ENCODE measurements at places on chromosomes 13 and 19. TPM values are rescaled to one million over a fixed set of nuclear protein-coding genes. Genes with fewer than 3 reads are reported as not detected.
A peak's percentile ranks its signal among the peaks of the same experiment; 100 is the strongest.

- DNase-seq, result no peak
Observed at GRCh38 chr19:40322951-40323615, 25.1 kb downstream of the C19orf47 start.

Gene OR7C1
- total RNA-seq, result not detected

Gene A1BG
- 1,433 TPM for total RNA-seq

DNA sequence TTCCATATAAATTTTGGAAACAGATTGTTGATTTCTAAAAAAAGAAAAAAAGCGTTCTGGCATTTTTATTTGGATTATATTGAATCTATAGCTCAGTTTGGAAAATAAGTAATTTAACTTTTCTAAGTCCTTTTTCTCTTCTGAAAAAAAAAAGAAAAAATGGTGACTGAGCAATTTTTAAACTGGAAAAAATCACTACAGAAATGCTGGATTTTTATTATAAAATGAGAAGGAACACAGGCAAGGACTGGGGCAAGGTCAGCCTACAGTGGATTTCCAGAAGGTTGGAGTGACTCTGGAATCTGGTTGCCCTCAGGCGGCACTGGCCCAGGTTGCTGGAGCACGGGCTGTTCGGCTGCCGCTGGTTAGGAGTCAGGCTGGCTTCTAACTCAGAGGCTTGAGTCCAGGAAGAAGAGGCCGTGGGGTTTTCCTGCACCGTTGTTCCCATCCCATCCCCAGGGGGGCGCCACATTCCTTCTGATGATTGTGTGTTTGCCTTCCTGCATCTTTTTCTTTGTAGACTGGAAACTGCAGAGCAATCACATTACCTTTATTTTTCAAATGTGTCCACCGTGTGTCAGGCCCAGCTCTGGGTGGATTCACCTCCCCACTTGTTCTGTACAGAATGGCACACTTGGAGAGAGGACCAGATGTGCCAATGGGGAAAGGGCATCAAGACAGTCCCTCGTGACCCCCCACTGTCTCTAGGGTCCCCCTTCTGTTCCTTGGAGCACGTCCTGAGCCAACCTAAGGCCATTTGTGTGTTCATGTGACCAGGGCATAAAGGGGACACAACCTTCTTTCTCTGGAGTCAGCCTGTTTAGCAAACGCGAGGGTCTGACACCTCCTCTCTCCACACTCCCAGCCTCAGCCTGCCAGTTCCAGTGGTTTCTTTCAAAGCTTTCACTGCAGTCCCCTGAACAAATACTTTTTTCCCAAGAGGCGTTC lies 44.5 kb upstream of the GTF3A start:
- DNase-seq, result peak; percentile 86

- DNase-seq, result no peak
Observed at GRCh38 chr19:7397687-7398086, 49.0 kb downstream of the ARHGEF18 start.

GRCh38 chr19:33506498-33506897 lies 15.1 kb downstream of the PEPD start:
- no peak for DNase-seq

GRCh38 chr19:38308006-38308766 lies 4.1 kb downstream of the C19orf33 start:
- DNase-seq, result no peak

Gene DIRAS1
- total RNA-seq, result 0.10 TPM

Measured in left lobe of liver (tissue), 2 donors.